ENCODE measurements at places on chromosomes 7 and 10.
A peak's percentile ranks its signal among the peaks of the same experiment; 100 is the strongest.

DNA sequence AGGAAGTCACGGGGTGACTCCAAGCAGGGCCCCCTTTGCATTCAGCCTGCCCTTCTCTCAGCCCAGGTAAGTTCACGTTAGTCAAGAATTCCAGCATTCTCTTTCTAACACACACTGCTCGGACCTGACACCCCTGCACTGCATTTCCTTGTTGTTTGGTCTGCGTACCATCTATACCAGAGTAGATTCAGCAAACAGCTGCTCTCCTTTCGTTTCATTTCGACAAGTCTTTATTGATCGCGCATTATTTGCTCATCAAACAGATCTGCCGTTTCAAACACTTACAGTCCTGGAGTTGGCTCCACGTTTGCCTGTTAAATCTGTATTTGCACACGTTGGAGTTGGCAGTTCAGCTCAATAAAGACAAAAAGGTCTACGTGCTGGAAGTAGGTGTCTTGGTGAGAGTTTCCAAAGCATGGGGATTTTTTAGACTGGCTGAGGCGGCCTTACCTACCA lies 495.1 kb downstream of the RPS24 start:
- DNase-seq, result no peak

DNA sequence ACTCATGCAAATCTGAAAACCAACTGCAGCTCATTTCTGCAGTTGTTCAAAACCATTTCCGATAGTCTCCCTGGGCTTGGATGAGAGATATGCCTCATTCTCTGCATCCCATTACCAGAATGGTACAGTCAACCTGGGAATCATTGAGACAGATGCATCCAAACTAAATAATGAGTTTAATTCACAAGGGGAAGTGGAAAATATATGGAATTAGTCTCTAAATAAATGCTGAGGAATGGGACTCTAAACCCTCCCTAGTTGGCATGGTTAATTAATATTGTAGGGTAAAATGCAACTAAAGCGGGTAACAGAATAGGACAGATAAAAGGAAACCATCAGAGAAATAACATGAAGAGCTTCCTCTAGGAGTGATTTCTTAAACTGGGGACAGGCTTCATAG lies 118.9 kb downstream of the AMPH start:
- no peak for DNase-seq

GRCh38 chr7:7953806-7954205 lies 14.8 kb upstream of the GLCCI1 start:
- no peak for DNase-seq

- no peak for DNase-seq
Observed at GRCh38 chr10:90862908-90863514, 5.2 kb upstream of the HTR7 start.

DNA sequence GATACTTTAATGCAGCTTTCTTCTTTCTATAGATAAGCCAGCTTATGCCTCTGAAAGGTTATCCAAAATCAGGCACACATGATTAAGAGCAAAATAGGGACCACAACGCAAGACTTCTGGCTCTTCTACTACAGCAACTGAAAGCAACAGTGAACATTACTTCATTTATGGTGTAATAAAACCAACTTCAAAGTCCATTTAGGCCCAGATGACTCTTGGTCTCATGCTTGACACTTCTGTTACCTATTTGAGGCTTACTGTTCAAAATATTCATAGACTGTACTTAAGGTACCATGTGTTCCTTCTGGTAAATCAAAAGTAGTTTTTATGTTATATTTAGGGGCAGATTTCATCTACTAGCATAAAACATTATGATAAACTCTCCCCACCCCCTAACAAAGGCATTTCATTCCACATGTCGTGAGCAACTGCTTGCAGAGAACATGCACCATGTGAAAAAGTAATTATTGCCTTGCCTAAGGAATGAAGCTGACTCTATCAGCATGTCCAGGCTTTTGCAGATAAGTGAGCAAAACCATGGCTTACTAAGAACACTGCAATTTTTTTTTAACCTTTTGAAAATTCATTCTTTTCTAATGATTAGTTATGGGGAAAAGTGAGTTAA lies 154.9 kb upstream of the ITGB1 start:
- DNase-seq, result no peak

DNA sequence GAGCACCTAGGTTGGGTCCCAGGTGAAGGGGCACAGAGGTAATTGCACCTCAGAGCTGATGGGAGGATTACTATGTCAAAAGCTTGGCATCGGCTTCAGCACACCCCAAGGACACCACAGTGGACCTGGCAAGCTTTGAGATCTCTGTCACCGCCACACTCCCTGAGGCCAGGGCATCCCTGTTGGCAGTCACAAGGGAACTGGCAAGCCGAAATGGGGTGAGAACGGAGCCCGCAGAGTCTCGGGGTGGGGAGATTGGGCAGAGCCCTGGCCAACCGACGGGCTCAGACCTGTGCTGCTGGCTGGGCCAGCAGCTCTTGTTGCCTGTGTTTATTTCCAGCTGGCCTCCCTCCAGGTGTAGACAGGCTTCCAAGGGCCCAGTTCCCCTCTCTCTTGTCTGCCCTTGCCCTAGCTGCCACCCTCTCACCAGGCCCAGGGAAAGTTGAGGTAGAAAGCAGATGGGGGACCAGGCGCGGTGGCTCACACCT lies 2.5 kb downstream of the HSPB1 start:
- DNase-seq, result peak; percentile 44

GRCh38 chr10:22682237-22683139 lies 31.9 kb downstream of the PIP4K2A start:
- DNase-seq, result no peak

GRCh38 chr10:27285093-27285492 lies 44.5 kb upstream of the ACBD5 start:
- DNase-seq, result no peak

DNA sequence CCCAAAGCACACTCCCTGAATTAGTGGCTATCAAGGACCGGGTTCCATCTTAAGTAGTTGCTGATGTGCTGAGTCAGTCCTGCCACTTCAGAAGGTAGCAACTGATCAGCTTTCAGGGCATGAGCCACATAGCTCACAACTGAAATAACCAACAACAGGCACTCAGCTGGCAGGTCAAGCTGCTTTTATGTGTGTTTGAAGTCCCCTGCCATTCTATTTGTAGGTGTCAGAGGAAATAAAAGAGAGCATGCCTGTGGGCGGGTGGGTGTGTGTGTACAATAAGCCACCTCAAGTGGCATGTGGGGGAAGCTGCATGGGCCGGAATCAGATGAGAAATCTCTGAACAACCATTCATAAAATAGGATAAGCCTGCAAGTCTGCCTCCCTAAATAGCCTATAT lies 114.3 kb upstream of the YAE1 start:
- DNase-seq, result no peak

DNA sequence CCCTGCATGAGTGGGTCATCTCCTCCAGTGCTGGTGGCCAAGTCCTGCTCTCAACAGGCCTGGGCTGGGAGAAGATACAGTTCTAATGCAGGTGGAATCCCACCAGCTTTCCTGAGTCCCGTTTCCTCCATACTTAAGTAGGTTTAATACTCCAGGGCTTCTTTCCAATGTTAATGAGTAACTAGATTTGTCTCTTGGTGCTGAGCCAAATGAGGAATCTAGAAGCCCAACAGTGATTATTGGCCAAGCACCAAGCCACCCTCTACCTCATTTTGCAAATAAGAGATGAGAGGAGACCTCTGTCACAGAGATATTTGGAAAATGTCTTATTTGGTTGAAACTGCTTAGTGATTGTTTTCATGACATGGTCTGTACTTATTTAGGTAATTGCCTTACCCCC lies 37.1 kb downstream of the STARD3NL start:
- DNase-seq, result no peak

GRCh38 chr10:100749059-100749308 lies 3.6 kb downstream of the PAX2 start:
- no peak for DNase-seq

DNA sequence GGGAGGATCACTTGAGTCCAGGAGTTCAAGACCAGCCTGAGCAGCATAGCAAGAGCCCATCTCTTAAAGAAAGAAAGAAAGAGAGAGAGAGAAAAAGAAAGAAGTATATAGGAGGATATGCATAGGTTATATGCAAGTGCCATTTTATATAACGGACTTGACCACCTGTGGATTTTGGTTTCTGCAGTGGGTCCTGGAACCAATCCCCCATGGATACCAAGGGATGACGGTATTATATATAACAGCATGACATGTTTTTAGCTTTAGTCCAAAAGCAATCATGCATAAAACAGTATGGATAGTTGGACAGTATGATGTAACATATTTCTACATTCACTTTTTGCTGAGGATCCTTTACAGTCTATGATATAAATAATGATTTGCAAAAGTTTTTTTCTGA lies 45.3 kb downstream of the DLD start:
- no peak for DNase-seq

DNA sequence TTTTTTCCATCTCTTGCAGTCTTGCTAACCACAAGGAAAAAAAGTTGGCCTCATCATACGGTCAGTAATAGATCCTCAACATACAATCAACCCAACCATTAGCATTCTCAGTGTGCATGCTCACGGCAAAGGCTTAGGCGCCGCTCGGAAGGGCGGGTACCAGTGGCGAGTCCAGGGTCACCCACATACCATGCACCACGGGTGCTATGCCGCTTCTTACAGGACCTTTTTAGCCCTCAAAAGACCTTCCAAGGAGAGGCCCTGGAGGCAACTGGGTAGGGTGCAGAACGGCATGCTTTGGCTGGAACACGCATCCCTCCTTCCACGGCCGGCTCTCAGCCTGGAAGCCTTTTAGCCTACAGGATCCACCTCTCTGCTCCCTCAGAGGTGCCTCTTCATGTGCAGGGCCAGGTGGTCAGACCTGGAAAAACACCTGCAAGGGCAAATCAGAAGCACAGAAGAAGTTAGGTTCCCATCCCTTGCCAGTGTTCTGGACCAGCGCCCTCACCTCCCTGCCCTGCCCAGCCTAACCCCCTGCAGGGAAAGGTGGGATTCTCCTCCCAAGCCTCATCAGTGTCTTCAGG lies 5.8 kb downstream of the KLF6 start:
- no peak for DNase-seq

- peak; percentile 93 for DNase-seq
Observed at GRCh38 chr7:1044189-1045068, at the start of gene GPR146. TSS of gene GPR146 (plus strand) at chr7:1044546. CDS start at chr7:1057516, 12,970 bp downstream.

DNA sequence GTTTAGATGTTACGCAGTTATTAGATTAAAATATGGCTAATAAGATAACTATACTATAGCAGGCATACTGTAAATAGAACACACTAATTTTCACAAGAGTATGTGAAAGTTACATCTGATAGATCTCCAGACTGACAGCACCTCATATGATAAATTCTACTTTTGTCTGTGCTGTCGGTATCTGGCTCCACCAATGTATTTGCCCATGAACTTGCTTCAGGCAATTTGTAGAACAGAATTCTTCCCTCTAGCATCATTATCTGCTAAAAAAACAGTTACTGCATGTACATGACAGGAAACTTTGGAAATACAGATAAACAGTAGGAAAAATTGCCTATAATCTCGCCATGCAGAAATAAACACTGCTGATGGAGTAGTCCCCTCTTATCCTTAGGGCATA lies 137.7 kb downstream of the WNT2 start:
- DNase-seq, result no peak

- DNase-seq, result no peak
Observed at GRCh38 chr10:4246881-4247358, 461.9 kb upstream of the KLF6 start.

DNA sequence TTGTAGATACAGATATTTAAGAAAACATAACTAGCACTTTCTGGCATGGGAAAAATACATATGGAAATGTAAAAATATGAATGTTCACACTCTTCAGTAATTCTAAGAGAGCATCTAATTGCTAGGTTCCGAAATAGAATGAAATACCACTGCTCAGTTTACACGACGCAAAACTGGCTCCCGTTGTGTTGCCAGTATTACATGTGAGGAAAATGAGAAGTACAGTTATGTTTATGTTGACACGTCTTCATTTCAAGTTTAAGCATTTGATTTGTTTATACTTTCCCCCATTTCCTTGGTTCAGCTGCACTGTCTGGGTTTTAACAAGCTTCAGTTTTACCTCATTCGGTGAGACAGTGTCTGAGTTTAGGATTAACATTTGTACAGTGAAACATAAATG lies 275.8 kb upstream of the SEMA3D start:
- no peak for DNase-seq

DNA sequence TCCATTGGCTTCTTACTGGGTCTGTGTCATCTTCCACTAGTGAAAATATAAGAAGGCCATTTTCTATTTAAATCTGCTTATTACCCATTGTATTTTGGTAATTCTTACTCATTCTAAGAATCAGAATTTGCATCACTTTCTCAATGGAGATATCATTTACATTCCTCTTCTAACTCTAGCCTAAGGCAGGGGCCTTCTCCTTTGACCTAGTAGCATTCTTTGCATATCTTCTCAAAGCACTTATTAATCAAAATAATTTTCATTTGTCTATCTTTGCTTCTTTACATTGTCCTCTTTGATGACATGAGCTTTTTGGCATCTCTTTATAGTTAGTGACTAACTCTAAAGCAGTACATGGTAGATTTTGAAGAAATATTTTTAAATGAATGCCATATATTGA lies 400.9 kb upstream of the SEMA3D start:
- no peak for DNase-seq

- no peak for DNase-seq
Observed at GRCh38 chr10:5023177-5023805, 19.6 kb upstream of the AKR1C2 start.

DNA sequence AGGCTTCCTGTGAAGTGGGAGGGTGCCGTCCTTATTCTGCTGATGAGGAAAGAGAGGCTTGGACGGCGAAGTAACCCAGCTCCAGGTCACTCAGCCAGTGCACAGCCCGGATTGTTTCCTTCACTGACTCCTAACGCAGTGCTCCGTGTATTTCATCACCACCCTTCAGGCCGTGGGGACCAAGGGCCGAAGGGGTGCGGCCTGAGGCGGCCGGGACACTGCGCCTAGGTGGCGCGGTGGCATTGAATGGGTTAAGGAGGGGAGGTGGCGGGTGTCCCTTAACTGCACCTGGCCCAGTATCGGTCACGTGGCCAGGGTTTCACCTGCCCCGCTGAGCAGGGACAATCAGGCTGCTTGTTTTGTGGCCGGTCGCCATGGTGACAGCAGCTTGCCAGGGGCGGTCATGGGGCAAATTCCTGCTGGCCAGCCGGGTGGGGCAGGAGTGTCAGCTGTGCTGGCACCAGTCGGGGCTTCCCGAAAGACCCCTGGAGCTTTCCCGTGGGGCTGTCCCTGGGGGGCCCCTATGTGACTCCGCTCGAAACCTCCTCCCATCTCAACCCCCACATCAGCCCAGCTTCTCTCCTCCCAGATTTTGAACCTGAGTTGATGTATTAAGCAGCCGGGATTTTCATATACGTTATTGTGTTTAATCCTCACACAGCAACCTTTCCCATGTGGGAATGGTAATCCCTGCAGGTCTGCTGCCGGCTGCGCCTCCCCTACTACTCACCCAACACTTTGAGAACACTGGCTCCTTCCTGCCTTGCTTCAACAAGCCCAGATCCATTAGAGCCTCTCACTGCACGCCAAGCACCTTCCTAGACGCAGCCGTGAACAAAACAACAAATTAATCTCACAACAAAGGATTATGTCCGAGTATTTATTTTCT lies 4.4 kb upstream of the ABHD11 start:
- DNase-seq, result peak; percentile 9

DNA sequence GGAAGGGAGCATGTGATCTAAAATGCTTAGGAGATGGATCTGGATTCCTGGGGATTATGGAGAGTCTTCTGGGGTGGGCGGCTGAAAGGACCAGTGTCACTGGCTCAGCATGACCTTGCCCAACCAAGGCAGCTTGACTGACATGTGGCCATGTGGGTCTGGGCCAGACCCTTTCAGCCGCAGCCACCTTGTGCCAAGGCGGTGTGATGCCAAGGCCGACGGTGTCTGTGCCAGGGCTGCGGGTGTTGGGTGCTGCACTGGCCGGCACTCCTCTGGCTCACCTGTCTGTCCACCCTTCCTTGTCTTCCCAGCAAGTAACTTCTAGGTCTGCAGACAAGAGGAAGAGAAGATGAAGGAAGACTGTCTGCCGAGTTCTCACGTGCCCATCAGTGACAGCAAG lies 8.8 kb downstream of the DEPP1 start:
- no peak for DNase-seq

Data from caudate nucleus (tissue), 63 donors.